ENCODE measurements at places on chromosomes 7 and 10. TPM values are rescaled to one million over a fixed set of nuclear protein-coding genes. Genes with fewer than 3 reads are reported as not detected.

TMEM130 gene
- 2.9 TPM for total RNA-seq

DNA sequence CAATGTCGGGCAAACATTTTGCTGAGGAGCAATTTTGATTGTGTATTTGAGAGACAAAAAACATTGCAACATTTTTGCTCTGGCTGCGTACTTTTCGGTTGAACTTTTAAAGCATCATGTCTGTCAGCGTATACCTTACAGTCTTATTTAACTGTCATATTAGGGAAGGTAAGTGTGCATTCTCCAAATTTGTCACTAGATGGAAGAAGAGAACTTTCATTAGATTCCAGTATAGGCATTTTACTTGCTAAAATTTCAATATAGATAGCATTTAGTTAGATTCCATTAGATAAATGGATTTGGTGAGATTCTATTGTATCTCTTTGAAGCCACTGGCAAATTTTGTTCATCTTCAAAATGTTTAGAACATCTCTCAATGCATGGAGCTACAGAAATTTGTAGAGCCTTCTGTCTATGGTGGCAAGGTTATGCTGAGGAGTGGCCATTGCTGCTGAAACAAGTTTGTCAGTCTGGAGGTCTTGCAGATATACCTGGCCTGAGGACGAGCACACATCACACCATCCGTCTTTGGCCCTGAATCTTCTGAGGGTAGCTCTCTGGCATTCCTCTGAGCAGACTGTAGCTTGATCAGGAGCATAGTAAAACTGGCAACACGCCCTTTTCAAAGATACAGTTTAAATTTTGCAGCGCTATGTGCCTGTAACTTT lies 437.5 kb upstream of the MBL2 start:
- DNase-seq: no peak

TFEC gene
- 41.9 TPM for total RNA-seq

DNA sequence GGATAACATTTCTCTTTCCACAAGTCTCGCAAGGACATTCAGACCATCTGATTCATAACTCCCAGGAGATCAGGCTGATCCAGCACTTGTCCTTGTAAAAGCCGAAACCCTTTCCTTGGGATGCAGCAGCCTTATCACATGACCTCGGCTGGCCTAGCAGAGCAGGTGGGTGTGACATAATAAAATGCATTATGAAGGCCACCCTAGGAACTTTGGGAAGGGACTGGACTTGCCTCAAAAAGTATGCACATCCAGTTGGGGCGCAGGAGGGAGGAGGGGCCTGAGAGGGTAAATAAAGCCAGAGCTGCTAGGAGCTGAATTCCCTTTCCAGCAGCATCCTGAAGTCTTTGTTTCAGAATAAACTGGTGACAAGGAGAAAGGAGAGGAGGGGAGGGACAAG lies 260.8 kb downstream of the SNX13 start:
- no peak for DNase-seq

LRRD1 gene
- total RNA-seq: not detected

GRCh38 chr7:104137971-104138370 lies 69.8 kb downstream of the ORC5 start:
- no peak for DNase-seq

VPS37D gene
- 1.3 TPM for total RNA-seq

OR6V1 gene
- not detected for total RNA-seq

FAM25A gene
- not detected for total RNA-seq

- no peak for DNase-seq
These were observed 26.9 kb upstream of the LAMB4 start for GRCh38 chr7:108156897-108157605.

DNA sequence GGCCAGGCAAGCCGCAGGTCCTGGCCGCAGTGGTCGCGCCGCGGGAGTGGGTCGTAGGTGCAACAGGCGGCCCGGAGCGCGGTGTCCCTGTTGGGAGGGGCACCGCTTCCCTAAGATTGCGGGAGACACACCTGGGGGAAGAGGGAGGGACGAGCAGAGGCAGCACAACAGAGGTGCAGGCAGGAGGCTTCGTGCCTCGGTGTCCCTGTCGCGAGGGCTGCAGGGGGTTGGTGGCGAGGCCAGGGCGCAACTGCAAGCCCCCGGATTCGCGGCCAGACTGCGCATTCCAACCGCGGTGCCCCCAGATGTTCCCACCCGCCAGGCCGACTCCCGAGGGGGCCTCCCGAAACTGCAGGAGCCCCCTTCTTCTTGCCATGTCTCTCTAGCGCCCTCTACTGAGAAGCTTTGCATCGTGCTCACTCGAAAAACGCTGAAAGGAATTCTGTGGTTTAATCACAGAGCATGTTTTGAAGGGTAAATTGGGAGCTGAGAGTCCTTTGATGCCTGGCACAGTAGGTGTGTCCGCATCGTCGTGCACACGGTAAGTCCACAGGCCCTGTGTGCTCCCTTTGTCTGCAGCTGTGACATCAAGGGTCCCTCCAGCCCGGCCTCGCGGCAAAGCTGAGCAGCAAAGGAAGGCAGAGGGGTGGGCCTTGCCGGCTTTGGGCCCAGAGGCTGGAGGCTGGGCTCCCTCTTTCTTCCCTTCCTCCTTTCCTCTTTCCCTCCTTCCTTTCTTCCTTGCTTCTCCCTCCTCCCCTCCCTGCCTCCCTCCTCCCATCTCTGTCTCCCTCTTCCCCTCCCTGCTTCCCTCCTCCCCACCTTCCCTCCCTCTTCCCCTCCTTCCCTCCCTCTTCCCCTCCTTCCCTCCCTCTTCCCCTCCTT lies 6.2 kb upstream of the MBL2 start:
- no peak for DNase-seq

CCDC146 gene
- total RNA-seq: 17.3 TPM

DNA sequence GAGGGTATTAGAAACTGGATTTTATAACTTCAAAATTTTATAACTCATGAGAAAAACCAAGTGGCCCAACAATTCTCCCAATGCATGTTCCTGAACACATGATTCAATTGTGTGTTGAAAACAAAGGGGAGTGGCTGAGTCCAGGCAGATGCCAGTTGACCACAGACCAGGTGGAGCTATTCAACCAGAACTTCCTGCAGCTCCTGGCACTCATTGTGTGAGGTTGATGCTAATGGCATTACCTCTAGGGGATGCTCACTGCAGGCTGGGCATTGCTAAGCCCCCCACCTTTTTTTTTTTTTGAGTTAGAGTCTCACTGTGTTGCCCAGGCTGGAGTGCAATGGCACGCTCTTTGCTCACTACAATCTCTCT lies 20.3 kb downstream of the MYOF start:
- no peak for DNase-seq

CDCA7L gene
- total RNA-seq: 33.9 TPM

- no peak for DNase-seq
These were observed 50.2 kb downstream of the KCNMA1 start for GRCh38 chr10:77587416-77587790.

DNA sequence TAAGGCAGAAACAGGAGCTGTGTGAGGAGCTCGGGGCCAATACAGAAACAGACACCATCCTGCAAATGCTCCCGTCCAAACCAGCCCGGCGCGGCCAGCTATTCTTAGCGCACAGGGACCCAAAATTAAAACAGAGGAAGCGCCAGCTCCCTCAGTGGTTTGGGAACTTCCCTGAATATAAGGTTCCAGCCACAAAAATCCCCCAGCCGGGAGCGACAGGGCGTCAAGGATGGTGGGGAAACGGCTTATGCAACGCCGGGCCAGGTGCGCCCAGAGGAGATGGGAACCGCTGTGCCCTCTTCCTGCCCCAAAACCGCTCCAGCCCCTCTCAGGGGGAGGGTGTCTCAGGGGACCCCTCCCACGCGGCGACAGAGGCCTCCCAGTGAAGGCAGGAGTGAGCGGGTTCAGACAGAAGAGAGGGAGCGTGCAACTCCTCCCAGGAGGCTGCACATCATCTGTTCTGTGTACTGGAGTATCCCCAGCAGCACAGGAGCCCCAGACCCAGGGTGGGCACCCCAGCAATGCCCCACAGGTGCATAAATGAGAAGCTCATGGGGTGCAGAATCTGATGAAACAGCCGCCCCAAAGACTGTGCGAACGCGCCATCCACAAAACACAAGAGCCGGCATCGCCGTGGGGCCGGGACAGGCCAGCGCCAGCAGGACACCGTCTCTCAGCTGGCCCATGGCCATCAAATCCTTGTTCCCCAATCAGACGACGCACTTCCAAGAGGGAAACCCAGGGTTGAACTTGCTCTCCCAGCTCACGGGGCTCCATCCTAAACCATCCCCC lies 73.9 kb upstream of the PDGFA start:
- DNase-seq: no peak

- peak; percentile 51 for DNase-seq
These were observed 1002.9 kb upstream of the KCND2 start for GRCh38 chr7:119270045-119270464.

Data from lower lobe of right lung (tissue), 2 donors.